ENCODE measurements at places on chromosomes 12 and 14. TPM values are rescaled to one million over a fixed set of nuclear protein-coding genes. Genes with fewer than 3 reads are reported as not detected.

Gene REP15
- polyA plus RNA-seq = 0.95 TPM

DNA sequence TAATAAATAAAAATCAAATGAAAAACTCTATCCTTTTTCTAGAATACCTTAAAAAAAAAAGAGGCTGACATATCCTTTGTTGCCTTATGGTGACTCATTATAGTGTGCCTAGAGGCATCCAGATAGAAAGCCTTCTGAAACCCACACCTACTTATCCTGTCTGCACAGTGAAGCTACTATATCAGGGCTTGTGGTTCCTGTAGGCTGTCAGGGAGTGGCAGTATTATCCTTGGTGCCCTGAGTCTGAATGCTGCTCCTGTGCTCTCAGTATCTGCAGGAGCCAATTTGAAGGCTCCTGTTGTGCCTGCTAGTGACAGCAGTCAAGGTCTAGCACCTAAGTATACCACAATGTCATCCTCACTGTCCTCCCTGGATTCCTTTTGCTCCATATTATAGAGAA is 168.4 kb upstream of the AVPR1A start:
- no peaks in the 10 kb centered on the region for H3K4me1 ChIP-seq
- no peaks in the 10 kb centered on the region for H3K27me3 ChIP-seq
- no peak overlapping the region for H3K27ac ChIP-seq
- DNase-seq = no peak
- H3K36me3 ChIP-seq = no peaks in the 10 kb centered on the region
- H3K4me3 ChIP-seq = no peak overlapping the region

Gene DBX2
- polyA plus RNA-seq = not detected

- peaks cover 77% of the 10 kb centered on the region for H3K27me3 ChIP-seq
- no peaks in the 10 kb centered on the region for H3K36me3 ChIP-seq
- no peak for DNase-seq
- H3K4me3 ChIP-seq = no peak overlapping the region
- no peaks in the 10 kb centered on the region for H3K4me1 ChIP-seq
These were observed 1.6 kb downstream of the HOXC9 start for GRCh38 chr12:54001283-54002187.

DNA sequence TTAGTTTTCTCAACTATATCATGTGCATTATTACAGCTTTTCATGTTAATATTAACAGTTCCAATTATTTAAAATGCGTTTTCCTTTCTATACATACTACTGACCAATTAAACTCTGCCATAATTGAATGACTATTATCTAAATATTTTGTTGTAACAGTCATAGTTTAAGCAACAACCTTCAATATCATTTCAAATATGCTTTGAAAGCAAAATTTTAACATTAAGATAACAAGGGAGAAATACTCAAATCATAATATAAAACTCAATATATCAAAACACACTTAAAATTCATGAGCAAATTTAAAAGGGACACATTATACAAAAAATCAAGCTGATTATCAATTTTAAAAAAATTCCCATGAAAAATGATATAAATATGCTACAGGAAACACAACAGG is 40.5 kb downstream of the COCH start:
- no peaks in the 10 kb centered on the region for H3K27me3 ChIP-seq
- H3K4me1 ChIP-seq = no peaks in the 10 kb centered on the region
- H3K36me3 ChIP-seq = no peaks in the 10 kb centered on the region

DNA sequence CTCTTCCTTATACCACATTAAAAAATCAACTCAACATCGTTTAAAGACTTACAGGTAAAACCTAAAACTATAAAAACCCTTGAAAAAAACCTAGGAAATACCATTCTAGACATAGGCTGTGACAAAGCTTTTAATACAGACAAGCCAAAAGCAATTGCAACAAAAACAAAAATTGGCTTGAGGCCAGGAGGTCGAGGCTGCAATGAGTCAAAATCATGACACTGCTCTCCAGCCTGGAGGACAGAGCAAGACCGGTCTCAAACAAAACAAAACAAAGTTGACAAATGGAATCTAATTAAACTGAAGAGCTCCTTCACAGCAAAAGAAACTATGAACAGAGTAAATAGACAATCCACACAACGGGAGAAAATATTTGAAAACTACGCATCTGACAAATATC is 1057.8 kb downstream of the FSCB start:
- no peak overlapping the region for H3K4me3 ChIP-seq
- no peak for DNase-seq
- H3K27ac ChIP-seq = no peak overlapping the region
- no peaks in the 10 kb centered on the region for H3K36me3 ChIP-seq

DNA sequence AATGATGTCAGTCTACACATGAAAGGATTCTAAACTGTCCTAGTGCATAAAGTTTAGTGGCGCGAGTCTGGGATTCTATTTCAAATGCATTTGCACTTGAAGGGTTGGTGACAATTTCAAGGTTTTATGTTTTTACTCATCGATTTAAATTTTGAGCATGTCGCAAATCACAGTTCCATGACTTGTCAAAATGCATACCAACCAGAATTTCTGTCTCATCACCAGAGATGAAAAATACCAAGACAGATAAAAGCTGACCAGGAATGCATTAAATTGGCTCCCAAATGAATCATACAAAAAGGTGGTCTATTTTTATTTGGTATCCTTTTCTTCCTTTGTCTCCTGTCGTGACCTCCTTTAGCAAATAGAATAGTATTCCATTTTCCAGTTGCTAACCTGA is 25.2 kb downstream of the TMEM30B start:
- no peaks in the 10 kb centered on the region for H3K36me3 ChIP-seq
- no peak overlapping the region for H3K4me3 ChIP-seq
- peaks cover 9% of the 10 kb centered on the region for H3K4me1 ChIP-seq
- no peak for DNase-seq
- no peaks in the 10 kb centered on the region for H3K27me3 ChIP-seq
- H3K27ac ChIP-seq = no peak overlapping the region

GRCh38 chr12:54034785-54035310 is 2.0 kb downstream of the HOXC5 start:
- no peak for DNase-seq
- peaks cover 2% of the 10 kb centered on the region for H3K4me1 ChIP-seq
- H3K27me3 ChIP-seq = peaks cover 37% of the 10 kb centered on the region
- H3K36me3 ChIP-seq = no peaks in the 10 kb centered on the region

Gene ATL1
- polyA plus RNA-seq = 14.3 TPM

DNA sequence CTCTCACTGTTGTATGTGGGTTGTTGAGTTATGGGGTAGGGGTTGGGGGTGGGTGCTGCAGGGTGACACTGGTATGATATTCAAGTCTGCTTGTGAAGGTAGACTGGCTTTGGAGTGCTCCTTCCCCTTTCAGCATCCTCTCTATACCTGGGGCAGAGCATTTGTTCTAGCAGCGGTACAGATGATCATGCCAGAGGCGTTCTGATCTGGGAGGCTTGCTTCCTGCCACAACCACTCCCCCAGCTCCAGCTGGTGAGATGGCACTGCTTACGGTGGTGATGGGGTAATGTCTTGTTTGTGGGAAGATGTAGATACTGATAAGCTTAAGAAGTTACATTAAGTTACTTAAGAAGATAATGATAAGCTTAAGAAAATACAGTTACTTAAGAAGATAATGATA is 131.8 kb downstream of the ERC1 start:
- no peak for DNase-seq
- no peaks in the 10 kb centered on the region for H3K4me1 ChIP-seq
- no peaks in the 10 kb centered on the region for H3K27me3 ChIP-seq

Gene GALNT9
- polyA plus RNA-seq = 0.10 TPM

GRCh38 chr12:104680491-104680890 is 223.7 kb downstream of the CHST11 start:
- no peak for DNase-seq
- H3K4me1 ChIP-seq = no peaks in the 10 kb centered on the region
- no peak overlapping the region for H3K4me3 ChIP-seq
- H3K27me3 ChIP-seq = no peaks in the 10 kb centered on the region
- H3K36me3 ChIP-seq = no peaks in the 10 kb centered on the region

- peak; percentile 82 for DNase-seq
- no peaks in the 10 kb centered on the region for H3K4me1 ChIP-seq
- no peak overlapping the region for H3K27ac ChIP-seq
- H3K36me3 ChIP-seq = no peaks in the 10 kb centered on the region
- H3K27me3 ChIP-seq = no peaks in the 10 kb centered on the region
These were observed 477.1 kb upstream of the CCDC196 start for GRCh38 chr14:66009089-66009488.

Gene BHLHE41
- 7.4 TPM for polyA plus RNA-seq

DNA sequence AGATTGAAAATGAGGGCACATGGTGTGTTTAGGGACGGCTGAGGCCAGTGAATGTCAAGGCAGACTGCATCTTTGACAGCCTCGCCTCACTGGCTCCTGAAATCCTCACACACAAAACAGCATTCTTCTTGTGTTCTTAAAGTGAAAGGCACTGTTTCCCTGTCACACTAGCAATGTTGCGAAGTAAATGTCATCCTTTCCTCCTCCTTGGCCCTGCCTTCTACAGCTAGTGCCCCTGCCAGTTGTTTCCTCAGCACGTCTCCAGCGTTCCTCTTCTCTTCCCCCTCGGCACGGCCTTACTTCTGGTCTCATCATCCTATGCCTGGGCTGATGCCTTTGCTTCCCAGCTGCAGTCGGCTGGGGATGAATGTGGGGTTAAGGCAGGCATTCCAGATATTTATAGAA is 129.4 kb upstream of the DNM1L start:
- peak; percentile 79 for DNase-seq
- peak overlapping the region; percentile 58 for H3K27ac ChIP-seq
- peaks cover 10% of the 10 kb centered on the region for H3K4me1 ChIP-seq
- H3K27me3 ChIP-seq = no peaks in the 10 kb centered on the region
- peak overlapping the region; percentile 17 for H3K4me3 ChIP-seq
- no peaks in the 10 kb centered on the region for H3K36me3 ChIP-seq

Gene BEST3
- polyA plus RNA-seq = not detected

DNA sequence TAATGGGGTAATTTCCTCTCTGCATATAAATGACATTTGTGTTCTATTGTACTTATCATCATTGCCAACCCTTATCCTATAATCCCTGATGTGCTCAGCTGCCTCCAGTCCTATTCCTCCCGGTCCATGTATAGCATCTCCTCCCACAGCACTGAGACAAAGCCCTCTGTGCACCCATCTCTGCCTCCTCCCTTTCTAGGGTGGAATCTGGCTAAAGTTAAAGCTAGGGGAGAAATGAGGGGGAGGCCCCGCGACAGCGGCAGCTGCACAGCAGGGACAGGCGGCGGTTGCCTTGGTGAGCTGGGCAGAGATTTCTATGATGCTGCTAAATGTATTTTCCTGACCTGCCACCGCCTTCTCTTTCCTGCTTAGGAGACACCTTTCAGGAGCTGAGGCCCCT is 12.8 kb upstream of the ZDHHC22 start:
- no peak overlapping the region for H3K27ac ChIP-seq
- no peak overlapping the region for H3K4me3 ChIP-seq

Gene LRTM2
- not detected for polyA plus RNA-seq

Gene IL22
- not detected for polyA plus RNA-seq

GRCh38 chr14:87667659-87668058 is 325.3 kb downstream of the GALC start:
- no peak overlapping the region for H3K4me3 ChIP-seq
- H3K36me3 ChIP-seq = no peaks in the 10 kb centered on the region
- H3K4me1 ChIP-seq = no peaks in the 10 kb centered on the region

Gene PTPRR
- polyA plus RNA-seq = 0.43 TPM

Gene SRRM4
- polyA plus RNA-seq = not detected

- no peak overlapping the region for H3K4me3 ChIP-seq
- no peaks in the 10 kb centered on the region for H3K36me3 ChIP-seq
- no peaks in the 10 kb centered on the region for H3K27me3 ChIP-seq
- H3K4me1 ChIP-seq = no peaks in the 10 kb centered on the region
- peak overlapping the region; percentile 31 for H3K27ac ChIP-seq
- DNase-seq = peak; percentile 36
These were observed 208.6 kb downstream of the SLC38A4 start for GRCh38 chr12:46617167-46617566.

- H3K4me1 ChIP-seq = no peaks in the 10 kb centered on the region
- H3K27me3 ChIP-seq = no peaks in the 10 kb centered on the region
- no peak overlapping the region for H3K4me3 ChIP-seq
- no peaks in the 10 kb centered on the region for H3K36me3 ChIP-seq
- DNase-seq = no peak
These were observed 581.5 kb upstream of the TMEM132C start for GRCh38 chr12:127685491-127685890.

Gene TPH2
- polyA plus RNA-seq = not detected

DNA sequence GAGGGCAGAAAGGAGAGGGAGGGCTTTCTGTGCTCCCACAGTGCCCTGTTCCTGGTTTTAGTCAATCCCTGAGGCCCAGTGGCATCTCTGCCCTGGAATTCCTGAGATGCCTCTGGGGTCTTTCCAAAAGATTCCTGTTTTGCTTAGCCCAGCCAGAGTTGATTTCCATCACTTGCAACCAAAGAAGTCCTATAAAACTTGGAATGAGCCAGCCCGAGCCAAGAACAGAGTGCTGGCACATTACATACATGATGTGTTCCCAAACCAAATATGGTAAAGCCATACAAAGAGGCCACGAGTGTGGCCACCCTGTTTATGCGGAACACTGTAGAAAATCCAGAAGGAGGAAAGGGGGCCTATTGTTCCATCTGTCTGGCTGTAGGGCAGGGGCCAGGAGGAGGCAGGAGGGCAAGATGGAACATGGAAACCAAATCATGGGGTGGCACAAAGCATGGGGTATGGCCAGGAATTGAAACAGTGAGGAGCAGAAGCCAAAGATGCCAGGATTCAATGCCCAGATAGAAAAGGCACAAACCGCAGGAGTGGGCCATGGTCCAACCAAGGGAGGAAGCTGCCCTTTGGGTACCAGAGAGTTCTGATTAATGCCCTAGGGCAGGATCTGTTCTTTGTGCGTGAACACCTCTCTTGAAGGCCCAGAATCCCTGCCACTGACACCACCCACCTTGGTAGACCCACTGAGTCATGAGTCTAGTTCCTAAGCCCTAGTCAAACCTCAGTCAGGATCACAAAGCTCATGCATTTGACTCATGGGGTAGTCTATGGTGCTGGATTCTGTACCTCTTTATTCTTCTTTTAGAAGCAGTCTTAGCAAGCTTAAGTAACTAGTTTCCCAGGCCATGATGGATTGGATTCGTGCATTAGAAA is 75.2 kb downstream of the LRRC74A start:
- no peak overlapping the region for H3K4me3 ChIP-seq
- H3K36me3 ChIP-seq = no peaks in the 10 kb centered on the region
- H3K4me1 ChIP-seq = peaks cover 14% of the 10 kb centered on the region
- peak; percentile 32 for DNase-seq
- no peak overlapping the region for H3K27ac ChIP-seq

- no peak overlapping the region for H3K27ac ChIP-seq
- peaks cover 9% of the 10 kb centered on the region for H3K4me1 ChIP-seq
- H3K27me3 ChIP-seq = no peaks in the 10 kb centered on the region
These were observed 207.0 kb downstream of the SLC41A2 start for GRCh38 chr12:104751120-104751519.

GRCh38 chr12:6038160-6038559 is 86.3 kb downstream of the VWF start:
- no peak overlapping the region for H3K27ac ChIP-seq
- DNase-seq = peak; percentile 75
- no peaks in the 10 kb centered on the region for H3K36me3 ChIP-seq
- peaks cover 3% of the 10 kb centered on the region for H3K27me3 ChIP-seq

GRCh38 chr12:4645023-4645422 is 3.8 kb downstream of the AKAP3 start:
- H3K36me3 ChIP-seq = no peaks in the 10 kb centered on the region
- no peak overlapping the region for H3K27ac ChIP-seq
- no peak for DNase-seq
- no peaks in the 10 kb centered on the region for H3K27me3 ChIP-seq

Gene TSPAN19
- polyA plus RNA-seq = not detected

Gene CPM
- 5.3 TPM for polyA plus RNA-seq
